ENCODE measurements at places on chromosomes 16 and 17. TPM values are rescaled to one million over a fixed set of nuclear protein-coding genes. Genes with fewer than 3 reads are reported as not detected.

Gene CACNA1G
- not detected for total RNA-seq

Gene DOC2A
- not detected for total RNA-seq

Gene XYLT1
- total RNA-seq: 1.4 TPM

Gene VEZF1
- total RNA-seq: 110 TPM

Gene KRT9
- not detected for total RNA-seq

Gene COPRS
- 71.7 TPM for total RNA-seq

Gene GPR179
- total RNA-seq: 0.20 TPM

Gene MYH3
- 5.5 TPM for total RNA-seq

Gene C16orf90
- not detected for total RNA-seq

Gene RPGRIP1L
- total RNA-seq: 0.65 TPM

Gene GUCY2D
- not detected for total RNA-seq

Gene SCO1
- 20.8 TPM for total RNA-seq

Gene SPN
- 0.84 TPM for total RNA-seq

Gene SLC13A5
- not detected for total RNA-seq

Gene SRCIN1
- not detected for total RNA-seq

Gene TP53TG3
- total RNA-seq: not detected

Data from gastrocnemius medialis (tissue), 4 donors.